A549 (cell line): ENCODE measurements at places on chromosomes 4 and X.

GRCh38 chr4:110626532-110627153 lies 3.8 kb upstream of the PITX2 start:
- no peak for DNase-seq

GRCh38 chr4:48315728-48316630 lies 25.4 kb upstream of the SLAIN2 start:
- DNase-seq = peak; percentile 64

GRCh38 chr4:69707807-69708206 lies 52.6 kb downstream of the SULT1B1 start:
- no peak for DNase-seq

- DNase-seq = no peak
Measured at GRCh38 chr4:42713391-42713790, 56.5 kb upstream of the ATP8A1 start.

- DNase-seq = no peak
Measured at GRCh38 chr4:173883821-173884220, 353.8 kb upstream of the HAND2 start.

- DNase-seq = no peak
Measured at GRCh38 chrX:2664502-2664901, 26.6 kb upstream of the CD99 start.

DNA sequence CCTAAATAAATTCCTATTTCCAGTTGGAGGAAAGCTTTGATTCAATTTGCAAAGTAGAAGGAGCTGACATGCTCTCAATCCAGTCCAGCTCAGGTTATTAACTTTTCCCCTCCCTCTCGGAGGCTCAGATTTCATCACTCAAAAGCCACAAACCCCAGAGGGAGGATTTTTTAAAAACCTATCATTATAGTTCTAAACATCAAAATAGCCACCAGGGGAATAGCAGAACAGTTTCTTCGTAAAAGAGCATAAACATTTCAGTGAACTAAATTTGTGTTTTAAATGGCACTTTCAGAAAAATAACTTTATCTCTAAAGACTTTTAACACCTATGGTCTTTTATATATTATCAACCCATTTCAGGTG lies 8.8 kb downstream of the GPRIN3 start:
- no peak for DNase-seq

GRCh38 chrX:1589356-1590130 lies 1.9 kb upstream of the AKAP17A start:
- DNase-seq = no peak

- DNase-seq = no peak
Measured at GRCh38 chrX:97039363-97040029, 155.8 kb downstream of the RPA4 start.

DNA sequence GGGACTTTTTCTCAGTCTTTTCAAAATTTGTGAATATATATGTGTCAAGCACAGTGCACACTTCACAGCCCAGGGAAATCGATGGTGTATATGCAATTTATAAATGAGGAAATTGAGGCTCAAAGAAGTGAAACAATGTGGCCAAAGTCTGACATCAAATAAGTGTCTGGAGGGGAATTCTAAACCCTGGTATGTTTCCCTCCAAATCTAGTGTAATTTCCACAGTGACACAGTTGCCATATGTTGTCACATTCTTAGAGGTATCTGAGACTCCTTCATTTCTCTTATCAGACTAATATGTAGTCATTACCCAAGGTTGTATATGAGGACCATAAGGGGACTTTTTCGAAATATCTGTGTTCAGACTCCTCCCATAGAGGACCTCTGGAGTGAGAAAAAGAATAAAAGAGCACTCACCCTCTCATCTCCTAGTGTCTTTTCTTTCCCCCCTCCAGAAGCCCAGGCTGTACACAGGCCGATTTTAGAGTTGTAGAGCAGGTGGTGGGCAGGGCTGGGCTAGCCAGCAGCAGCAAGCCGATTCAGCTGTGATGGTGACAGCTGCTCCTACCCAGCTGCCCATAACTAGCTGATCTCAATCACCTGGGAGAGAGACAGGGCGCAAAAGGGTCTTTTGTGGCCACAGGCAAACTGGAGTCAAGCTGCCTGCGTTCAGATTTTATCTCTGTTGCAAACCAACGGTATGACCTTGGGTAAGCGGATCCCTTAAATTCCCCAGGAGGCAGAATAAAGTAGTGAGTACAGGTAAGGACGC lies 55.1 kb downstream of the CLCN5 start:
- DNase-seq = no peak

GRCh38 chrX:105527759-105528158 lies 294.6 kb upstream of the NRK start:
- DNase-seq = no peak

DNA sequence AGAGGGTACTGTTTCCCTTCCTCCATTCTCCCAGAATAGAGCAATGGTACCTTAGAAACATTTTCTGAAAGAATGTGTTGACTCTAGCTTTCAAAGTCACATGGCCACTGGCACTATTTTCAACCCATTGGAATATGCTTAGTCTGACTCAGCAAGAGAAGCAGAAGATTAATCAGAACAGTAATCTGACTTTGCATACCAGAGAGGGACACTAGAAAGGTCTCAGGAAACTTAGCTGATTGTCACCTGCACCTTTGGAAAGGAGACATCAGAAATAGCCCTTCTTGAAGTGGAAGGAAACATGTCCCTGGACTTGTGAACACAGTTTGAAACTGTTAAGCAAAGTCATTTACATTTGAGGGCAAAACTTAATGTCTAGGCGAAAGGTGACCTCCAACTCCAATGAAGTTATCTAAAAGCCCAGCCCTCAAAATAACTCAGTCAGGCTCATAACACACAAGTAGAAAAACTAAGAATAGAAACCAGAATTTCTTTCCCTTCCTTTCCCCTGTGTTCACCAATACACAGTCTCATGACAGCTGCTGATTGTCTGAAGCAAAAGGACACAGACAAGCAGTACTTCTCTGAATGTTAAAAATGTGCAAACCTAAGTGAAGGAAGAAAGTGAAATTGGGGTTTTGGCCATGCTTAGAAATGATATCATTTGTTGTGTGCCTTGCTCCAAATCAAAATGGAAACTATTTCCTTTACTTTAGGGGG lies 270.8 kb downstream of the GRIA3 start:
- DNase-seq = no peak

GRCh38 chr4:36020351-36020750 lies 224.0 kb downstream of the ARAP2 start:
- DNase-seq = no peak

GRCh38 chrX:72159769-72160168 lies 21.8 kb upstream of the PIN4 start:
- DNase-seq = no peak

DNA sequence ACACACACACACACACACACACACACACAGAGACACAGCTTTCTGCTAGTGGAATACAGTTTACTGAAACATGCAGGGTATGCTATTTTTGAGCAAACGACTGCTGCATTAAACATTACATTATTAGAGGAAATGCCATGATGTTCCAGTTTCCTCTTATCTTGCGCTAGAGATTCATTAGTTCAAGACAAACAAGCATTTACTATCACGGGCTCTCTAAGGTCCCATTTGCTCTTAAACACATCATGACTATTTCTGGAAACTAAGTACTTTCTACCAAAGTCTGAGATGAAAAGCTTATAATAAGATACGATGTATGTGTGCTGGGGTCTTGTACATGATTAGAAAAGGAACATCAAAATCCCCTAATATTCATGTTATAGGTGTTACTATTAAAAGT lies 48.8 kb downstream of the RPS3A start:
- no peak for DNase-seq

- DNase-seq = no peak
Measured at GRCh38 chr4:142092941-142093340, 456.6 kb downstream of the IL15 start.

GRCh38 chrX:17967888-17968287 lies 106.8 kb upstream of the RAI2 start:
- DNase-seq = no peak

- DNase-seq = no peak
Measured at GRCh38 chrX:96761566-96761965, 76.9 kb downstream of the DIAPH2 start.

DNA sequence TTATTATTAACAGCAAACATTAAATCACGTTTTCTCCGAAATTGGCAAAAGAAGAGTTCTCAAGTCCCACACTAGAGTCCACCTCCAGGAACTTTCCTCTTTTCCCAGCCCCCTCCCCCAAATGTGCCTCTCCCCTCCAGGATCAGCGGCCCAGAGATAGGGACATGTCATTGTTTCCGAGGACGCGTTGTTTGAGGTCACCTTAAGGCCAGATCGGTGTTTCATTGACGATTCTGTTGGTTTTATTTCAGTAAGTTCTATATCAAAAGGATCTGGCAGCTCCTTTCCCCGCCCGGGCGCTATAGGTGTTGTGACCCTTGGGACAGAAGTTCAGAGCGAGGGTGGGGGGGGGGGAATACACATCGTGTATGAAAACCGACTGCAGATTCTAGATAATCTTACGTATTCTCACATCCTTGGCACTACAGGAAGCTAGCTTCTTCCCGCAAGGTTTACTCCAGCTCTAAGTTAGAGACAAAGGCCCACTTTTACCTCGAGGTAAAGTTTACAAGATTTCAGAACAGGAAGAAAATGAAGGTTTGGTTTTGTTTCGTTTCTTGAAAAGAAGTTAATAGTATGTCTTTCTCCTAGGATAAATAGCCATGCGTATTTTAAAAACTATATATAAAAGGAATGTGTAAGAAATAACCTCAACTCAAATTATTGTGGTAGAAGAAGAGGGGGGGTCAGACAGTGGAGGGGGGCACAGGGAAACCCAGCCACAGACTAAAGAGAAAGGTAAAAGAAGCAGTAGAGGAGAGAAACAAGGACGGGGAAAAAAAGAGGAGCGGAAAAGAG lies 739 bp upstream of the MSX1 start:
- DNase-seq = no peak

- peak; percentile 16 for DNase-seq
Measured at GRCh38 chr4:165016971-165017370, 14.8 kb upstream of the TRIM60 start.

- no peak for DNase-seq
Measured at GRCh38 chrX:118062048-118062789, 54.4 kb downstream of the KLHL13 start.

- no peak for DNase-seq
Measured at GRCh38 chrX:103400931-103401330, 24.6 kb downstream of the BEX3 start.

DNA sequence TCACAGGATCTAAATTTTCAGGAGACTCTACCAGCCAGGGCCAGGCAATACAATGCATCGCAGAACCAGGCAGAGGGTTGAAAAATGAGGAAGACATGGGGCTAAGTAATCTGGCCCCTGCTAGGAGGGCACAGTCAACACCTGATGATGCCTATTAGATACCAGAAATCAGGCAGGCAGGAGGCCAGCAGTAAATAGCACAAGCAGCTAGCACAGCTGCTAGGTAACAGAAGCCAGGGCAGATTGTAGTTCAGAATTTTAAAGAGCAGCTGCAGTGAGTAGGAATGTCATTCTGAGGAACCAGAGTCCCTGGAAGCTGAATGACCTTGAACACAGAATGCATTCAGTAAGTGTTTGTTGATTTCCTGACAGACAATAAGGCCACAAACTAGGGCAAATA lies 38.8 kb upstream of the TRPC5OS start:
- DNase-seq = no peak

- no peak for DNase-seq
Measured at GRCh38 chrX:149984411-149984810, 46.1 kb upstream of the EOLA2 start.

DNA sequence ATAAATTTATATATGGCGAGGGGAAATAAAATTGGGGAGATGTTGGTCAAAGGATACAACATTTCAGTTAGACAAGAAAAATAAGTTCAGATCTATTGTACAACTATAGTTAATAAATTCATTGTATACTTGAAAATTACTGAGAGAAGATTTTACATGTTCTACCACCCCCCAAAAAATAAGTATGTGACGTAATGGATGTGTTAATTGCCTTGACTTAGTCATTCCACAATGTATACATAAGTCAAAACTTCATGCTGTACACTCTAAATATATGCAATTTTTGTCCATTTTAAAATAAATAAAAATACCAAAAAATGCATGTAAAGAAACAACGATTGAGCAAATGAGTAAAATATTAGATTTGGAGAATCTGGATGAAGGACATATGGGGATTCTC lies 1.8 kb downstream of the USP11 start:
- DNase-seq = no peak

DNA sequence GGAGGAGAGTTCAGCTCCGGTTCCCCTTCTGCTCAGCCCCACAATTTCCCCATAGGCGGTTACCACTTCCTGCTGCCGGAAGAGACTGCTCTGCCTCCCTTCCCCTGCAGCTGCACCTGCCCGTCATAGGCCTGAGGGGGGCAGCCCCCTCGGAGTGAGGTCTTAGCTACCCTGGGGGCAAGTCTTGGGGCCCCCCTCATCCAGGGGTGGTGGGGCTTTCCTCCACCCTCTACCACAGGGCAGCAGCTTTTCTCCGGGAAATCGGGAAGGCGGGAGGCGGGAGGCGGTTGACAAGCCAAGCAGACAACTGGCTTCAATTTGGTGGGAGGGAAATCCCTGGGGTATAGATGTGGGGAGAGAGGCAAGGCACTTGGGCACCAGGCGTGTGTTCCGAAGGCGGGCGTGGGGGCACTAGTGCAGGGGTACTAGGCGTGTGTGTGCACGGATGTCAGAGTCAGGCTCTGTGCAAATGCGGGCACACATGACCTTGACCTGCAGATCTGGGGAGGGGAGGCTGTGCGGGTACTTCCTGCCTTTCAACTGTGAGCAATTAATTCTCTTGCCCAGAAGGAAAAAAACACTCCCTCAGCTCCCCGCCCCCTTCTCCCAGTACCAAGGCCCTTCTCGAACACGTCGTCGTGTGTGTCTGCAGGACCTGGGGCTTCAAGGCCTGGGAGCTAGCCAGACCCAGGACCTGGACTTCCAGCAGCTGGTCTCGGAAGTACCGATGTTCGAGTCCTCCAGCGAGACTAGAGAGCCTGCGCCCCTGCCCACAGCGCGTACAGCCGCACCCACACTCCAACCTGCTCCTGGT lies 1.0 kb upstream of the ARHGAP4 start:
- peak; percentile 45 for DNase-seq

GRCh38 chr4:83613994-83614393 lies 78.1 kb downstream of the GPAT3 start:
- DNase-seq = no peak

GRCh38 chrX:72536542-72536941 lies 36.1 kb downstream of the HDAC8 start:
- DNase-seq = no peak

DNA sequence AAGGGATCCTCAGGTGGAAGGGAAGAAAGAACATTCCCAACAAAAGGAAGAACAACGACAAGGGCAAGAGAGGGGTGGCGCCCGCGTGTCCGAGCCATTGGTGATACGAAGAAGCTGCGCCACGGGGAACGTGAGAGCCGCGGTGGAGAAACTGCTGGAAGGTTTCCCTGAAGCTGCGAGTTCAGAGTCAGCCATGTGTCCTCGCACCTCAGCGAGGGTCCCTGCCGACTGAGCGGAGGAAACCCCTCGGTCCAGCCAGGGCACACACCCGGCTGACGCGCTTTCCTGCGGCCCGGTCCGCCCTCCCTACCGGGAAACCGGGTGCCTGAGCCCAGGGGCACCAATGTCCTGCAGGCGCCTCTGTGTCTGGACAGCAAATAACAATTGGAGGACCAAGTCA lies 18.0 kb downstream of the IRF2 start:
- no peak for DNase-seq
